Spleen (tissue), 13 donors: ENCODE measurements at places on chromosomes 11 and 22. TPM values are rescaled to one million over a fixed set of nuclear protein-coding genes. Genes with fewer than 3 reads are reported as not detected.

GRCh38 chr11:134260503-134260902 is 7.1 kb downstream of the ACAD8 start:
- H3K4me3 ChIP-seq, result no peak overlapping the region
- H3K4me1 ChIP-seq, result no peaks in the 10 kb centered on the region
- no peaks in the 10 kb centered on the region for H3K27me3 ChIP-seq

DNA sequence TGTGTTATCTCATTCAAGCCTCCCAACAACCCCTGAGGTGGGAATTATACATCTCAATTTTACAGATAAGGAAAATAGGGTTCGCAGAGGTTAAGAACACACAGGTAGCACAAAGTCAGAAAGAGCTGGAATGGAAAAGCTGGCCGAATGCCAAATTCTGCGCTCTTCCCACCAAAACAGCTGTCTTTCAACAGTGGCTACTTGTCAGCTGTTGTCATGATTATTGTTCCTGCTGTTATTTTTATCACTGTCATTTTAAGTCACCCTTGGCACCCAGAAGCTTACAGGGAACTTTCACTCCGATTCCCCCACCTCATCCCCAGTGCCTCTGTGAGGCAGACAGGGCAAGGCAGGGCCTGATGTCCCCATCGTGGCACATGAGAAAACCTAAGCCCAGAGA is 74.5 kb upstream of the CSNK2A3 start:
- H3K36me3 ChIP-seq, result no peaks in the 10 kb centered on the region
- no peak overlapping the region for H3K27ac ChIP-seq
- DNase-seq, result no peak
- H3K4me1 ChIP-seq, result peaks cover 9% of the 10 kb centered on the region
- H3K4me3 ChIP-seq, result no peak overlapping the region

GRCh38 chr22:45212306-45212709 is 28.4 kb downstream of the KIAA0930 start:
- peaks cover 46% of the 10 kb centered on the region for H3K4me1 ChIP-seq
- DNase-seq, result peak; percentile 79
- peak overlapping the region; percentile 14 for H3K27ac ChIP-seq
- peaks cover 44% of the 10 kb centered on the region for H3K36me3 ChIP-seq
- no peak overlapping the region for H3K4me3 ChIP-seq

GRCh38 chr11:123822032-123822431 is 15.9 kb upstream of the OR6M1 start:
- no peak overlapping the region for H3K4me3 ChIP-seq
- no peak overlapping the region for H3K27ac ChIP-seq
- no peaks in the 10 kb centered on the region for H3K36me3 ChIP-seq
- no peaks in the 10 kb centered on the region for H3K27me3 ChIP-seq
- DNase-seq, result no peak
- no peaks in the 10 kb centered on the region for H3K4me1 ChIP-seq

The OR52E8 gene
- not detected for total RNA-seq

DNA sequence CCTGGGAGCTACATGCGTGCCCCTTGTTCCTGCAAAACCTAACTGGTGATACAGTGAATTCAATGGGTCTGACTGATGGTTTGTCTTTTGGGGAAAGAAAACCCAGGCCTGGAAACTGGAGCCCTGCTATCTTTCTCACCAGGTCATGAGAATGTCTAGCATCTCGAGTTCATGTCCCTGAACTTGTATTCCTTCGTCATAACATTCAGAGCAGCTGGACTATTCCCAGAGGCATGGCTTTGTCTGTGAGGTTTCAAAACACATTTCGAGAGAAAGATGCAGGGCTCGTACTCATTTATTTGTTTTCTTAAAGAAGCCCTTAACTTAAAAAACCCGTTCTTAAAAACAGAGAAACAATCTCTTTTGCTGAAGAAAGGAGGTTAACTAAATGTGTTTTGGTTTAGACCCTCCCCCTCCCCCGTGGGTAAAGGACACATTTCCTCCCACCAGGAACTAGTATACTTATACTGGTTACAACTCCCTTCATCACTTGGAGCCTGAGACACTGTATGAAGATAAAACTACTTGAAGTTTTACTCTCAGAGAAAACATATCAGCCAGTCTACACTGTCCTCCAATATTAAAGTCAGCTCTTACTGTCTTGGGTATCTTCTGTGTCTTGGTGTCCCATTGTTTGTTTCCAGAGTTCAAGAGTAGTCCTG is 43.2 kb downstream of the ME3 start:
- H3K4me3 ChIP-seq, result no peak overlapping the region
- H3K27me3 ChIP-seq, result no peaks in the 10 kb centered on the region
- no peaks in the 10 kb centered on the region for H3K4me1 ChIP-seq
- no peak for DNase-seq
- no peaks in the 10 kb centered on the region for H3K36me3 ChIP-seq
- H3K27ac ChIP-seq, result no peak overlapping the region

The GAS2 gene
- total RNA-seq, result 7.7 TPM

DNA sequence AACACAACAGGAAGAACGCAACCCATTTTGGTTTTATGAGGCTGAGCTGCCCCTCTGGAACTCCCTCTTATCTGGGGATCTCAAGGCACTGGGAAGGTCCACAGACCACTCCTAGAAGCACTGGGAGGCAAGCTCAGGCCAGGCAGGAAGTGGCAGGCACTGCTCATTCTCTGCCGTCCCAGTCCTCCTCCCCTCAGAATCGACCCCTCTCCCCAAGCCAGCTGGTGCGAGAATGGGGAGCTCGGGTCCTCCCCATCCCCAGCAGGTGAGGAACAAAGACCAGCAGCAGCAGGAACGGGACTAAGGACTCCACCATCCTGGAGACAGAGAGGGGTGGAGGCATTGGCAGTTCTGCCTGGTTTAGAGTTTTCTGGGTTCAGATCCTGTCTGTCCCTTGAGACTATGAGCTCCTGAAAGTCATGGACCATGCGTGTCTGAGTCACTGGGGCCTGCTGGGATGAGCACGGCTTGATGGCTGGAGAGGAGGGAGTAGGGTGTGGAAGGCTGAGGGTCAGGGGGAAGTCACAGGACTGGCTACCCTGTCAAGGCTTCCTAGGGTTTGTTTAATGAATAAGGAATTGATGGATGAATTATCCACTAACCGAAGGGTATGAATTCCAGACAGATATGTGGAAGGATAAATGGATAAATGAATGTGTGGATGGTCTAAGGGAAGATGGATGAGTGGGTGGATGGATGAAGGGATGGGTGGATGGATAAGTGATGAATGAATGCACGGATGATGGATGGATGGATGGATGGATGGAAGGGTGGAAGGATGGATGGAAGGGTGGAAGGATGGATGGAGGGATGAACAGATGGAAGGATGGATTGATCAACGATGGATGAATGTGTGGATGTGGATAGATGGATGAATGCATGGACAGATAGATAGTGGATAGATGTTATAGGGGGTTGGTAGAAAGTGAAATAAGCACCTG is 6.4 kb downstream of the MYEOV start:
- no peaks in the 10 kb centered on the region for H3K27me3 ChIP-seq
- H3K4me1 ChIP-seq, result peaks cover 78% of the 10 kb centered on the region
- no peaks in the 10 kb centered on the region for H3K36me3 ChIP-seq
- no peak overlapping the region for H3K4me3 ChIP-seq
- no peak overlapping the region for H3K27ac ChIP-seq
- DNase-seq, result no peak

DNA sequence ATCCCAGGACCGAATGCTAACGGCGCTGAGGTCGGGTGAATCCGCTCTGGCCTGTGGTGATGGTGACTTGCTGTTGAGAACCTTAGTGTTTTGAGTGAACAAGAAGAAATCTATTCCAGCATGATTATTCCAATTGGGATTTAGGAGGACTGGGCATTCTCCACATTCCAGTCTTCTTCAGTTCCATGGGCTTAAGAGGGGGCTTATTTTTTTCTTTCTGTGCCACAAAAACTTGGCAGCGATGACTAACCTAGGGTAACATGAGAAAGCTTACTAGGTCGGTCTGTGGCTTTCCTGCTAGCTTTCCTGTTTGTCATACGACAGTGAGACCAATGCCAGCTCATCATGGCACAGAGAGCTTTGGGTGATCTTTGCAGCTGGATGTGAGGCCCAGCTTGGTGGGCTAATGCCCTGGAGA is 62.9 kb upstream of the ATXN10 start:
- peaks cover 4% of the 10 kb centered on the region for H3K4me1 ChIP-seq
- H3K36me3 ChIP-seq, result no peaks in the 10 kb centered on the region
- no peaks in the 10 kb centered on the region for H3K27me3 ChIP-seq
- H3K4me3 ChIP-seq, result no peak overlapping the region

The TMPRSS13 gene
- total RNA-seq, result 0.95 TPM

DNA sequence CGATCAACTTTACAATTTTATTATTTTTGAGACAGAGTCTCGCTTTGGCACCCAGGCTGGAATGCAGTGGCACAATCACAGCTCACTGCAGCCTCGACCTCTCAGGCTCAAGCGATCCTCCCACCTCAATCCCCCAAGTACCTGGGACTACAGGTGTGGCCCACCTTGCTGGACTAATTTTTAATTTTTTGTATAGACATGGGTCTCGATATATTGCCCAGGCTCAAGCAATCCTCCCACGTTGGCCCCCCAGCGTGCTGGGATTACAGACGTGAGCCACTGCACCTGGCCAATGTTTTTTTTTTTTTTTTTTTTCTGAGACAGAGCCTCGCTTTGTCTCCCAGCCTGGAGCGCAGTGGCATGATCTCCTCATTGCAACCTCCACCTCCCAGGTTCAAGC is 2.0 kb upstream of the PPFIA1 start:
- peak; percentile 35 for DNase-seq
- H3K27ac ChIP-seq, result no peak overlapping the region
- no peaks in the 10 kb centered on the region for H3K27me3 ChIP-seq
- peaks cover 14% of the 10 kb centered on the region for H3K36me3 ChIP-seq

- no peak overlapping the region for H3K4me3 ChIP-seq
- no peak overlapping the region for H3K27ac ChIP-seq
- no peak for DNase-seq
- no peaks in the 10 kb centered on the region for H3K4me1 ChIP-seq
- no peaks in the 10 kb centered on the region for H3K36me3 ChIP-seq
These were observed 780.2 kb downstream of the LRRC4C start for GRCh38 chr11:40679276-40679675.

The CCND1 gene
- total RNA-seq, result 14.3 TPM

- H3K4me3 ChIP-seq, result no peak overlapping the region
- H3K27ac ChIP-seq, result no peak overlapping the region
- H3K36me3 ChIP-seq, result no peaks in the 10 kb centered on the region
- DNase-seq, result no peak
These were observed 130.1 kb downstream of the SOX6 start for GRCh38 chr11:16226245-16226644.

DNA sequence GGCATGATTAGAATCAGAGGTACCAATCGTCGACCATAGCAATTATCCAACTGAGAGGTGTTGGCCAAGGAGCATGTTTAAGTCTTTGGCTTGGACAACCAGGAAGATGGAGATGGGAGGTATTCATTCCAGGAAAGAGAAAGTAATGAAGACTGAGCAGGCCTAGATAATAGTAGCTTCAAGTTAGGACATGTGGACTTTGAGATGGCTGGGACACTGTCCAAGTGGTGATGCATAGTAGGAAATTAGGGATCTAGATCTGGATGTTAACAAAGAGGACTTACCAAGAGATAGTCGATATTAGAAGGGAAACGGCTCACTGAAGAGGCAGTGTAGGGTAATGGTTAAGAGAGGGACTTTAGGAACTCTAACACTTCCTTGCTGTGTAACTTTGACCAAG is 266.7 kb downstream of the FAM76B start:
- H3K27ac ChIP-seq, result no peak overlapping the region
- no peak for DNase-seq
- no peaks in the 10 kb centered on the region for H3K27me3 ChIP-seq
- H3K4me3 ChIP-seq, result no peak overlapping the region

DNA sequence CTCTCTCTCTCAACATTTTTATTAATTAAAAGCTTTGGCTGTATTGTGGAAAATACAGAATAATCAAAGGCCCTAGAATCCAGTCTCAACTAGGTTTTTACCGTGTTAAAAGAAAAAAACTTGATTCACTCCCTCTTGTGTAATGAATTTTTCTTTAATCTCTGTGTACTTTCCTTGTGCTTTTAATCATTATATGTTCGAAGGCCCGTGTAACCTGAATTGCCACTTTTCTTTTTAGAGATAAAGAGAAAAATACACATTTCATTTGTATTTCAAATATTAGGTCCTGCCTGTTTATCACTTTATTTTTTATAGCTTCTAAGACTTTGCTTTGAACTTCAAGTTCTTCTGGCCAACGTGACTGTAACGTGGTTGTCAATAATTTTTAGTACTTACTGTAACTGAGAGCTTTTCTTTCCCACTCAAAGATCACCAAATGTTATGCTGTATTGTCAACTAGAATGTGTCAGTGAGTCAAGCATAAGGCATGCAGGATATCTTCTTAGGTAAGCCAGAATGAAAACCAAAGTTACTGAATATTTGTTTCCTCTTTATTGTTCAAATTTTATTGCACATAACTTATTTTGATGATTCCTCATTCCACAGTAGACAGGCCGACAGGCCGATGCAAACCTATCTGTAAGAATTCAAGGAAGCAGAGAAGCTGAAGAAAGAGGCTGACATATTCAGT is 23.3 kb upstream of the FAR1 start:
- H3K27me3 ChIP-seq, result peaks cover 8% of the 10 kb centered on the region
- no peak for DNase-seq
- no peaks in the 10 kb centered on the region for H3K4me1 ChIP-seq
- H3K27ac ChIP-seq, result no peak overlapping the region
- no peak overlapping the region for H3K4me3 ChIP-seq

- no peak overlapping the region for H3K4me3 ChIP-seq
- peak overlapping the region; percentile 1 for H3K27ac ChIP-seq
- peaks cover 13% of the 10 kb centered on the region for H3K4me1 ChIP-seq
These were observed 13.5 kb downstream of the NCF4 start for GRCh38 chr22:36874309-36874696.

DNA sequence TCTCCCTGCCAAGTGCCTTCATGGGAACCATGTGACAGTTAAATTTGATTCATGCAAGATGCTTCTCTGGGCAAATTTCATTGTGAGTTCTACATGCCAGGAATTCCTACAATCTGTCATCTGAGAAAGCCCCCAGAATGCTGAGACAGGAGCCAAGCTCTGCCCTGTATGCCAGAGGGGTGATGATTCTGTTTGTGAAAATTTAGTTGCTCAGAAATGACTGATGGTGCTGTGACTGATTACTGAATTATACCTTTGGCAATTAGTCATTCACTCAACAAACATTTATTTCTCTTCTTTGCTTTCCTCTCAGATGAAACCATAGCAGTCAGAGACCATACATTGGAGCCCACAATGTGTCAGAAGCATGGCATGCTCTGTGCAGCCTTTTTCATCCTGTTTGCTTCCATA is 69.0 kb upstream of the ZBED5 start:
- peaks cover 16% of the 10 kb centered on the region for H3K4me1 ChIP-seq
- no peak overlapping the region for H3K4me3 ChIP-seq
- H3K36me3 ChIP-seq, result no peaks in the 10 kb centered on the region
- H3K27me3 ChIP-seq, result no peaks in the 10 kb centered on the region
- DNase-seq, result no peak
- H3K27ac ChIP-seq, result no peak overlapping the region

The OR6T1 gene
- total RNA-seq, result not detected
